Stimulated activated CD8-positive, alpha-beta memory T cell treated with anti-CD3 and anti-CD28 coated beads, Interleukin-7, amount 100 ng/mL, for 1 hour (primary cell): ENCODE measurements at places on chromosomes 7 and 10.

DNA sequence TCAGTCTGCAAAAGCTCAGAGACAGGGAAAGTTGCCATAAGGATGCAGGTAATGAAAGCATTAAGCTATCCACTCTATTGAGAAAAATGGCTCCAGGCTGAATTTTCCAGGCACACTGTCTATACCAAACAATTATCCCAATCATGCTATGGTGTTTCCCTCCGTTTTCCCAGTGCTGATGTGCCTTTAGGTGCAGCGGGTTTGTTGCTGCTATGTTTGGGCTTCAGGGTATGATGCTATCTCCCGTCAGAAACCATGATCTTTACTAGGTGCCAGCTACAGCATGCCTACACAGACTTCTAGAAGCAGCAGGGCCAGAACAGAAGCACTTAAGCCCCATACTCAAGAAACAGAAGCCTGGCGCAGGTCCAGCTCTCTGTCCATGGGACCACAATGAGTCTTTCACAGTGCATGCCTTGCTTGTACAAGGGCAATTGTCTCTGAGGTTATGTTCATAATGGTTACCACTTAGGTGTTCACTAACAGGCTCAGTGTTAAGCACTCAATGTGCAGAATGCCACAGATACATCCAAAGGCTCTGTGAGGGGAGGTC lies 19.4 kb downstream of the STEAP1B start:
- DNase-seq = no peak

DNA sequence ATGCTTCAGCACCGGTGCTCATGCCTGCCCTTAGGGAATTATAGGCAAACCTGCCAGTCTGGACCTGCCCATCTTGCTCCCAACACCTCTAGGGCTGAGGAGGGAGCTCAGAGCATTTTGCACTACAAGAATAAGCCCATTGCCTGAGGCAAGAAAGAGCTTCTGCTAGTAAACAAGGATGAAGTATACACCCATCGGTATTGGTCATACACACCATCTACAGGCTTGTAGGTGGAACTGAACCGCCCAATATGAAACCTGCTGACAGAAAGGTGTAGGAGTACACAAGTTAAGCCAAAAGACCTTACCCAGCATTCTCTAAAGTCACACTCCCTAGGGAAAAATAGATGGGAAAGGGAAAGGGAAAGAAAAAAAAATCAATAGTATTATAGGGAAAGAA lies 957.0 kb upstream of the LRRTM3 start:
- DNase-seq = no peak

GRCh38 chr10:112491144-112491543 lies 44.1 kb downstream of the VTI1A start:
- DNase-seq = no peak

GRCh38 chr10:27660711-27661110 lies 84.9 kb downstream of the MKX start:
- DNase-seq = no peak

GRCh38 chr10:98524124-98524523 lies 77.4 kb upstream of the HPS1 start:
- no peak for DNase-seq

- DNase-seq = no peak
Observed at GRCh38 chr7:30391806-30392205, 86.8 kb downstream of the NOD1 start.

DNA sequence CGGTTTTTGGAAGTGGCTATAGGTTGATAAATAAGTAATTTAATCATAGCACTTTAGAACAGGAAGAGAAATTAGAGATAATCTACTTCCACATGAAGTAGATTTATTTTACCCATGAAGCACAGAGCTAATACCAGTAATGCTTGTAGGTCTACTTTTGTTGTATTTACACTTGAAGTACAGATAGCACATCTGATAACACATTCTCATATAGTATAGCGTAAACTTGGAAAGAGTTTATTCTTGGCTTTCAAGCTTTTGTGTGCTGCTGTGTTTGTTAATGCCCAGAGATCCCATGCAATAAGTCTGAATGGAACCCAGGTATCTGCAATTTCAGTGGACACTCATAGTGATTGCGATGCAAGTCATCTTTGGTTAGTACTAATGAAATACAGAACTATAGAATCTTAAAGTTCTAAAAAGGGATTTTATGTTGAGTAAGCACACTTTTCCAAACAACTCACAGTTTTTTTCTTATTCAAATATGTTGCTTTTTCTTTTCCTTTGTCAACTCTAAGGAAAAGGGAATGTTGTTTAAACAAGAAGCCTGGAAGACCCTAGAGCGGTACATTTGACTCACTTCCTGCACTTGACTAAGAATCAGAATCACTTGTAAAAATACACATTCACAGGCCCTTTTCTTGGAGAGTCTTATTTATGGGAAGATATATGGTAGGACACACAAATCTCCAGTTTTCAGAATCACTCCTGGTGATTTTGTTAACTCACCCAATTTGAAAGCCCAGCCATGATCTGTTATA lies 105.8 kb downstream of the GNAI1 start:
- no peak for DNase-seq

GRCh38 chr7:28406192-28406591 lies 6.1 kb upstream of the CREB5 start:
- no peak for DNase-seq

- no peak for DNase-seq
Observed at GRCh38 chr10:19549503-19549902, 266.7 kb upstream of the PLXDC2 start.

DNA sequence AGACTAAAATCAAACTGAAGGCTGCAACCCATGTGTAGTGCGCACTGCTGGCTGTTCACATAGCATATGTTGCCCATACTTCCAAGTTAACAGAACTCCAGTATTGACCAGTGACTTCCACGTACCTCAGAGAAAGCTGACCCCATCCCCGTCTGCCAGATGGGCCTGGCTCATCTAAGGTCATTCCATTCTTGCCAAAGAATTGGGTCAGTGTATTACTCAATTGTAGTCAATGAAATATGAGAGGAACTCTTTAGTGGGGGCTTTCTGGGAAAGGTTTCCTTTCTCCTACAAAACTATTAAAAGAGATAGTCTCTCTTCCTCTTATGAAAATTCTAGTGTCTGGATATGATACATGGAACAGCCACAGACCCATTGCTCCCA lies 238.6 kb downstream of the COBL start:
- no peak for DNase-seq

DNA sequence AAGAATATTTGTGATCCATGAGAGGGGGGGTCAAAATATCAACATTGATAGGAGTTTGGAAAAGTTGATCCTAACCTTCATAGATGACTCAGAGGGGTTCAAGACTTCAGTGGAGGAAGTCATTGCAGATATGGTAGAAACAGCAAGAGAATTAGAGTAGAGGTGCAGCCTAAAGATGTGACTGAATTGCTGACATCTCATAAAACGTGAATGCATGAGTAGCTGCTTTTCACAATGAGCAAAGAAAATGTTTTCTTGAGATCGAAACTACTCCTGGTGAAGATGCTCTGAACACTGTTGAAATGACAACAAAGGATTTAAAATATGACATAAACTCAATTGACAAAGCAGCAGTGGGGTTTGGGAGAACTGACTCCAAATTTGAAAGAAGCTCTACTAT lies 700.7 kb upstream of the FZD8 start:
- DNase-seq = no peak

- no peak for DNase-seq
Observed at GRCh38 chr7:146319629-146320028, 203.0 kb downstream of the CNTNAP2 start.

DNA sequence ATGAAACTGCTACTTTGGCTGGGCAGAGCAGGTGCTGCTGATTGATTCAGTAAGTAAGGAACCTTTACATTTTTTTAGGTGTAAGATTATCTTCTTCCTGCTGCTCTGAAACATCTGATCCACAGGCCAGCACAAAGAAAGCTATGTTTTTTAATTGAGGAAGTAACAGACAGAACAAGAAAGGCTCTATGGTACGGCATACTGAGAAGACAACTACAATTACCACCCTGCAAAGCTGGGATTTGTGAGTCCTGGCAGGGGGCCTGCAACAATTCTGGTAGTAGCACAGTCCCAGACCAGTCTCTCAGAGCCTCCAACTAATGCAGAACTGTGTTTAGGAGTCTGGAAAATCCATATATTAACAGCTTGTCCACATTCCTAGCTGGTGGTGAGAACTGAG lies 103.0 kb upstream of the LRRTM3 start:
- DNase-seq = no peak

GRCh38 chr10:17113346-17113745 lies 16.3 kb downstream of the CUBN start:
- no peak for DNase-seq

DNA sequence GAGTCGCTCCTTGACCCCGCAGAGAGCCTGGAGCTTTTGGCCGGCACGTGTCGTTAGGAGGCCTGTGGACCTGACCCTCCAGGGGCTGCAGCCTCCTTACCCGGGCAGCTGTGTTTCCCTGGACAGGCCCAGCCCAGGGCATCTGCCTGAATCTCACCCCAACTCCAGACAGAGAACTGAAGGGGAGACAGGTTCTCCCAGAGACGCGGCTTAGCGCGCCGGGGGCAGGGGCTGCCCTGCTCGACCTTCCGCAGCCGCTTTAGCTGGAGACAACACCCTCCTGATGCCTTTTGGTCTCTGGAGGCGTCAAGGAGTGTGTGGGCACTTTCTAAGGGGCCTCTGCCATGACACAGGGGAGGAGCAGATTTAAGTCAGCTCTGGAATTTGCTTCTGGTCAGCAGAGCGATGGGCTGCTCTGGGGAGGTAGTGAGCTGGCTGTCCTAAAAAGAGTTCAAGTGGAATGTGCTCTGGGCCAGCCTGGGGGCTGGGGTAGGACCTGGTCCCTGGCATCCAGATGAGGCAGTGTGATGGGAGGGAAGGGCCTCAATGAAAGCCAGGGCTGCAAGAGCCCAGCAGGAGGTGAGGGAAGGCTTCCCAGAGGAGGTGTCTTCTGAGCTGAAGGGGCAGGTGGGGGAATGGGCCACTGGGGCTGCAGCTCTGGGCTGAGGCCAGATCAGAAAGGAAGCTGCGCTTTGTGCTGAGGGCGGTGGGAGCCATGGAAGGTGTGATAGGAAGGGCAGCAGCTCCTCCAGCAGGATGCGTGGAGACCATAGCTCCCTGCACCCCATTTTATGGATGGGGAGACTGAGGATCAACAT lies 5.8 kb downstream of the GRIFIN start:
- DNase-seq = no peak

- DNase-seq = peak; percentile 21
Observed at GRCh38 chr10:17648243-17649035, 4.5 kb downstream of the STAM start.

DNA sequence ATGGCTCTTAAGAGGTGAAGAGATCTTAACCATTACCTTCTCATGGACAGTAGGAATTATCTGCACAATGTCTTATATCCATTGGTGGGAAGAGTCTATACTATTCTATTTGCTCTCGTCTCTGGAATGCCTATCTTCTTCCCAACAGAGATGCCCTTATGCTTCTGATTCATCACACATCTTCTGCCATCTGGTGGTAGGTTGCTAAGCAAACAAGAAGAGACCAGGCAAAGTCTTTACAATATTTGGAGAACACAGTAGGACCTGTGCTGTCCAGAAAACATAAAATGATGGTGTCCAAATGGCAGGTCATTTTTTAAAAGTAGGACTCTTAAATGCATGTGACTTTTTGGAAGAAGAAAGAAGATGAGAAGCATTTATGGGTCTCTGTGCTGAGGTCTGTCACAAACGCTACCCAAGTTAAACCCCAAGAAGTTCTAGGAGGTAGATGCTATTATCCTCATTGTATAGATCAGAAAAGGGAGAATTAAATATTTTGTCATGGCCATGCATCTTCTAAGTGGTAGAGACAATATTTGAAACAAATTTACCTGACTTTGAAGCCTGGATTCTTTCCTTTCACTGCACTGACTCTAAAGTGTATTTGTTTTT lies 67.8 kb upstream of the NXPH1 start:
- DNase-seq = no peak

DNA sequence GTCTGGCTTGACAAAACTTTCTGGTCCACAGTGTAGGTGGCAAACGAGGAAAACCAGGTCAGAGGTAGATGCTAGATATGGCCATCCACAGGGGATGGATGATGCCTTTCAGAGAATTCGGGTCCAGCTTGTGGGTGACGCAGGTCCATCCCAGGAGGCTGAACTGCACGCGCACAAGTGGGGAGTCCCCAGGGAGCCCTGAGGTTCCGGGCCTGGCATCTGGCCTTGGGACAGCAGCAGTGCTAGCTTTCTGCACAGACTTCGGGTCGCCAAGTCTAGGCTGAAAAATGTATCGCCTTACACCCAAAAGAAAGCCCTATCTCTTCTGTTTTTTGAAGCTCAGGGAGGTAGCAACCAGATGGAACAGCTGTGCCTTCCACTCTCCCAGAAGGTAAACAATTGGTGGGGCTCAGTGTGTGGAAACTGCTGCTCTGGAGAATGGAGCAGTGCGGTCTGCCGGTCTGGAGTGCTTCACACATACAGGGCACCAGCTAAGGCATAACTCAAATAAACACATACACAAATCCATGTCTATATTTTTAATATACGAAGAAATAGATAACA lies 119.3 kb upstream of the ACBD5 start:
- DNase-seq = no peak

GRCh38 chr7:463362-463781 lies 56.3 kb downstream of the PDGFA start:
- no peak for DNase-seq

DNA sequence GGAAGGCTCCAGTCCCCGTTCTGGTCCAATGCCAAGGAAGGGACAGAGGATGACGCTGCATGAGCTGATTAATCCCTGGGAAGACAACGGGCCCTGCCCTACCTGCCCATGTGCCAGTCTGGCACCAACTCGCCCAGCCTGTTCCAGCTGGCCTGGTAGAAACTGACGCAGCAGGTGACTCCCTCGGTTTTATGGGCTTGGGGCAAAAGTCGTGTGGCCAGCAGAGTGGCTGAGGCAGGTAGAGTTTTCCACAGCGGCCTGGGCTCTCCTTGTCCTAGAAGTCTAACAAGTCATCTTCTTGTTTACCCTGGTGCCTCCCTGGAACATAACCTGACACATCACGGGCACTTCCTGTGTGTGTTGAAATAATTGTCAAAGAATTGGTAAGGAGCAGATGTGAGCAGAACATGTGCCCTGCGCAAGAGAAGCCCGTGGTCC lies 20.4 kb upstream of the LMTK2 start:
- DNase-seq = no peak

GRCh38 chr7:116159711-116160110 lies 50.6 kb upstream of the TES start:
- DNase-seq = no peak

DNA sequence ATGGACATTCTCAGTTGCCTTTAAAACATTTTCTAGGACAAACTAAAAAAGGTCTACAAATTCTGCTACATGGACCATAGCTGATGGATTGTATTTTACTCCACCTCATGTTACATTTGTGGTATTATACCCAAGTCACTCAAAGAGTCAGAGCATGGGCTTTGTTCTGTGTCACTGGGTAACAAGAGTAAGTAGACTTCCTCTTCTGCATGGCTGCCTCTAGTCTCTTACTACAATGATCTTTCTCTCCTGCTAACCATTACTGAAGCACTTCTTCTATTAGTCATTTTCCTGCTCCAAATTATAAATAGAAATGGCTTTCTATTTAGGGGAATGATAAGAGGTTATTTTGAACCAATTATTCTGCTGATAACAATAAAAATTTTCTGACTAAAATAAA lies 727.4 kb upstream of the NRP1 start:
- no peak for DNase-seq

- no peak for DNase-seq
Observed at GRCh38 chr10:79188154-79188965, 119.6 kb downstream of the ZMIZ1 start.

- no peak for DNase-seq
Observed at GRCh38 chr10:63241841-63242281, 108.7 kb downstream of the NRBF2 start.

GRCh38 chr10:51699145-51699474 lies 285 bp downstream of the CSTF2T start:
- DNase-seq = no peak
